Mesenchymal stem cell (in vitro differentiated cells and primary cell): ENCODE measurements at places on chromosomes 5 and 9.
A peak's percentile ranks its signal among the peaks of the same experiment; 100 is the strongest.

DNA sequence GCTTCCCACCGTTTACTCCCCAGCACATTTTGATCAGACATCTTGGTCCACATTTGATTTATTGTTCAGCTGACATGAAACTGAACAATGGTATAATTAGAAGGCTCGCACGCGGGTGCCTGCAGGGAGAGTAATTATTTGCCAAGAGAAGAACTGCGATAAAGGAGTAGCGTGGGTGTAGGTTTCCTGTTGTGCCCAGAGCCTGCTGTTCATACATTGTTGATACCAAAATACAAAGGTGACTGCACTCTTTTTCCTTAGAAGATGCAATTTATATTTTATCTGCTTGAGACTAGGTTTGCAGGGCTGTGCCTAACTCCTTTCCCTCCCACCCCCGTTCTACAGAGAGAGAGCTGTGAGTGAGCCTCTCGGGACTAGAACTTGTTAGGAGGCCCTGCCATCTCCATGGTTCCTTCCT is 241.8 kb upstream of the MSX2 start:
- H3K27me3 ChIP-seq: no peaks in the 10 kb centered on the region
- H3K36me3 ChIP-seq: no peaks in the 10 kb centered on the region
- DNase-seq: no peak
- no peak overlapping the region for H3K4me3 ChIP-seq
- H3K4me1 ChIP-seq: no peaks in the 10 kb centered on the region

DNA sequence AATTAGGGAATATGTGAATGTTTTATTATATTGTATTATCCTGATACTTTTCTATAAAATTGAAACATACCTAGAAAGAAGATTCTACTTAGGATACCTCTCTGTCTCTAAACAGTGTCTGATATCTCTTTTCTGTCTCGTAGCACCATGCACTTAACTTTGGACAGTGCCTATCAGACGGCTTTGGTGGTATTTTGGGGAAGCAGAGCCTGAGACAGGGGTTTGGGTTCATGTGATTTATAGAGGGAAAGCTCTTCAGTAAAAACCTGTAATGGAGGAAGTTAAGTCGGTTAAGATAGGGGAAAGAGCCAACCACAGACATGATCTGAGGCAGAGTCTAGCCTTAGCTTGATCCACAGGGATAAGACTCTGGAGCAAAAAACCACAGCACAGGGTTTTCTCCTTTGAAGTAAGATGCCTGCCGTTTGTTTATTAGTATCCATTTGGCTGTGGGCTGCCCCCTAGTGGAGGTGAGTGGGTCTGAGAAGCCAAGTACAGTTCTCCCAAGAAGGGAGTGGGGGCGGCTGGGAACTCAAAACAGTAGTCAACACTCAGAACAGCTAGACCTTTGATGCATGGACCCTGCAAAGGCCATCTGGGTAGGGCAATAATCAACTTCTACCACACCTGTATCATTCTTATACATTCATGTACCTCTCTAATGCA is 141.2 kb upstream of the ASTN2 start:
- peak; percentile 10 for DNase-seq
- no peaks in the 10 kb centered on the region for H3K36me3 ChIP-seq
- H3K27me3 ChIP-seq: no peaks in the 10 kb centered on the region
- H3K27ac ChIP-seq: no peak overlapping the region

DNA sequence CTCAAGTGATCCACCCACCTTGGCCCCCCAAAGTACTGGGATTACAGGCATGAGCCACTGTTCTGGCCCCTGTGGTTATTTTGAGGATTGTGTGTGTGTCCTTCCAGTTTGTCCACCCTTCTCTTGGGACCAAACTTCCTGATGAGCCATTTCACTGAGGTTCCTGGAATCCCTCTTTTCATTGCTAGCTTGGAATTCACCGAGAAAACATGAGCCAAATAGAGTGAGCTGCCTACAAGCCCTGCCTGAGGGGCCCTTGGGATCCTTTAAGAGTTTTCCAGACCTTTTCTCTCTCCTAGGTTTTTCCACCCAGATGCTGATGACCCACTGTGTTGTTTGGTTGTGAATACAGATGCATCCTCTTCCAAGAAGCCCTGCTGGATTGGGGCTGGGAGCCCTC is 13.2 kb upstream of the KIF12 start:
- no peak for DNase-seq
- H3K27ac ChIP-seq: no peak overlapping the region
- no peak overlapping the region for H3K4me3 ChIP-seq

DNA sequence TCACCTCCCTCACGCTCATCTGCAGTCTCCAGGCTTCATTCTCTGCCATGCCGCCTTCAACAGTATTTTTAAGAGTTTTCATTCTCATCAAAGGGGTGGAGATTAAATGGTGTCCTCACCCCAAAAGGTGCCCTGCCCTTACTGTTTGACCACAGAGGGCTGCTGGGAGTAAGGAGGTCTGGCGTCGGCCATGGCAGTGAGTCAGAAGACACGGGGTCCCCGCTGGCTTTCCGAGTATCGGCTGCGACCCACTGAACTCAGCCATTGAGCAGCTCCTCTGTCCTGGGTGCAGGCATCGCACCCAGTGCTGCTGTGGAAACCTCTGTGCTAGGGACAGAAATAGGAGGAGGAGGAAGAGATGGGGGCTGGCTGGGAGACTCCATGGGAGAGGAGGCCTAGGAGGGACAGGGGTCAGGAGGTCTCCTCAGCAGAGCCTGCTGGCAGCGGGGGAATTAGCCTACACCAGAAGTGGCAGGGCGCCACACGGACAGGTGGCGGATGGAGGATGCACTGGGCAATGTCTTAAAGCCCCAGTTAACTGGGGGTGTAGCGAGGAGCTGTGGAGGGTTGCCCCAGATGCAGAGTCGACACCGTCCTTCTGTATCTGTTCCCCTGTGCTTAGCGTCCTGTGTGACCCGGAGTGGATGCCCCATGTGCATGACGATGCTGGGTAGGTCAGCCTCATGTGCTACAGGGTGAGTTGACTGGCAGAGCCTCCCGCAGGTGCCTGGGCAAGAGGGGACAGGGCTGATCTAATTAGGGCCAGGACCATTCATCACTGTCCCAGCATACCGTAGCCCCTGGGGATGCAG is 15.4 kb upstream of the PLEKHG4B start:
- no peak for DNase-seq
- H3K36me3 ChIP-seq: no peaks in the 10 kb centered on the region
- no peak overlapping the region for H3K27ac ChIP-seq
- no peak overlapping the region for H3K4me3 ChIP-seq
- peaks cover 30% of the 10 kb centered on the region for H3K4me1 ChIP-seq
- peaks cover 79% of the 10 kb centered on the region for H3K27me3 ChIP-seq

DNA sequence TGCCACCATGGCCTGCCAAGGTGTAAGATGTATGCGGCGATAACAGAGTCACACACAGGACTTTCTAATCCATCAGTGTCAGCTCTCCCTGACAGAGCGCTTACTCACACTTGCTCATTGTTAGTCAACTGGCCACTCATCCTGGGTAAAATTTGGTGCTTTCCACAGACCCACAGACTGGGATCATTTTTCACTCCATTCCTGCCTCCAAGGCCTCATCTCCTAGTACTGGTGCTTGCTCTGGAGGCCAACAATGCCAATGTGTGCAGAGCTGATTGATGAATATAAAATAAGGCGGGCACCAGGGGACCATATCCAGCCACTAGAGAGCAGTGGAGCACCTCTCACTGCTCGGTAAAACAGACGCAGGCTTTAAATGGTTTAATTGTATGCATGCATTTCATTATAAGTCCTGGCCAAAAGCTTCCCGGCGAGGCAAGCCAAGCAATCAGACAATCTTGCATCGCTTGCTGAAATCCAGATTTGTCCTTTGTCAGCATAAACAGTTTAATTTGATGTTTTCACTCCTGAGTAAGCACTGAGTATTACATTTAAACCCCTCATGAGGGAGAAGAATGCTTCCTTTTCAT is 22.3 kb downstream of the PSMB7 start:
- peaks cover 24% of the 10 kb centered on the region for H3K4me1 ChIP-seq
- peak; percentile 76 for DNase-seq
- peak overlapping the region; percentile 47 for H3K27ac ChIP-seq
- no peaks in the 10 kb centered on the region for H3K27me3 ChIP-seq

GRCh38 chr5:122400938-122401337 is 88.9 kb downstream of the SNCAIP start:
- H3K4me1 ChIP-seq: no peaks in the 10 kb centered on the region
- H3K36me3 ChIP-seq: no peaks in the 10 kb centered on the region
- DNase-seq: no peak

- peaks cover 7% of the 10 kb centered on the region for H3K27me3 ChIP-seq
- peaks cover 4% of the 10 kb centered on the region for H3K4me1 ChIP-seq
- DNase-seq: no peak
- peaks cover 2% of the 10 kb centered on the region for H3K36me3 ChIP-seq
Observed at GRCh38 chr9:129769669-129770068, 16.8 kb upstream of the PTGES start.

DNA sequence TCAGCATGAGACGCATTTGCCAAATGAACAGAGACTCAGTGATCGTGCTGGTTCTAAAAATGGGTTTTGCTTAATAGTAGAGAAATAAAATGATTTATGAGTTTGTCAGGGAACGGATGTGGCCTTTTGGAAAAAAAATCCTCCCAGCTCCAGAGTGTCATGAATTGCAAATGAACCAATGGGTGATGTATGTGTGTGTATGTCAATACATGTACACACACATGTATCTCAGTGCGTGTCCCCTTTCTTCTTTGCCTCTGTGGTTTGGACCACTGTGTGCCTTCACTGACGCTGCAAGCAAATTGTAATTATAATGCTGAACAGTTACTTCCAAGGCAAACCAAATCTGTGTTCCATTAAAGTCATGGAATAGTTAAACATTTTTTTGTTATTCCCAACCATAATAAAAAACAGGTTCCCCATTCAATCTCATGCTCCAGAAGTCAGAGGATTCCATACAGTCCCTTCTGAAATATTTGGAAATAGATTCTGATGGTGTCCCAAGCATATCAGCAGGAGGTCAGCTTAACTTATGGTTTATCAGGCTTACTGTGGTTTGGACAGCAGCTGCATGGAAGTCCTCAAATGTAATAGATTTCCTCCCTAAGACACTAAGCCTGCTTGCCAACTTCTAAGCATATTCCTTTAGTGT is 630.5 kb downstream of the ACTL7B start:
- H3K4me3 ChIP-seq: no peak overlapping the region
- no peak overlapping the region for H3K27ac ChIP-seq
- H3K36me3 ChIP-seq: no peaks in the 10 kb centered on the region
- peak; percentile 5 for DNase-seq

DNA sequence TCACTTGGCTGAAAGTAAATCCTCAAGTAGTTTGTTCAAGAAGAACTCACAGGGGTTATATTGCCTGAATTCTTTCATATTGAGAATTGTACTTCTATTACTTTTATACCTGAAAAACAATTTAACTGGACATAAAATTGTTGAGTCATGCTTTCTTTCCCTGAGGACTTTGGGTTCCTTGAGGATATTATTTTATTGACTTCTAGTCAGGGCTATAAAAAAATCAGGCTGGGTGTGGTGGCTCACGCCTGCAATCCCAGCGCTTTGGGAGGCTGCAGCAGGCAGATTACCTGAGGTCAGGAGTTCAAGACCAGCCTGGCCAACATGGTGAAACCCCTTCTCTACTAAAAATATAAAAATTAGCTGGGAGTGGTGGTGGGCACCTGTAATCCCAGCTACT is 17.9 kb upstream of the CDC42SE2 start:
- no peaks in the 10 kb centered on the region for H3K4me1 ChIP-seq
- H3K4me3 ChIP-seq: no peak overlapping the region
- H3K27me3 ChIP-seq: no peaks in the 10 kb centered on the region
- no peak for DNase-seq

DNA sequence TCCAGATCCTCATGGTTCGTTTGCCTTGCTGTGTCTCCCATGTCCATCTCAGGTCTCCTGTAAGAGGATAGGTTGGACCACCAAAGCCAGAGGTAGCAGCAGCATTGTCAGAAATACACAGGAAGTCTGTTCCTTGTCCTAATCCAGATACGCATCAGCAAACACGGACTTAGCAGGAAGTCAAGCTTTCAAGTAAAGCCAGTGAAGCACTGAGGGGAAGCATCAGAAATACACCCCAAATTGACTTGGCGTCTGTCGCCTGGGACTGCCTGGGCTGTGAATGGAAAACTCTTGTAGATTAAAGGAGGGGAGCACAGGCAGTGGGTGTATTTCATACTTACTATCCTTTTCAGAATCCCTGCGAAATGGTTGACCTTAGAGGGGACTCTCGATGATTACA is 171.3 kb downstream of the PSAT1 start:
- DNase-seq: no peak
- H3K4me3 ChIP-seq: no peak overlapping the region
- no peak overlapping the region for H3K27ac ChIP-seq
- H3K36me3 ChIP-seq: no peaks in the 10 kb centered on the region
- no peaks in the 10 kb centered on the region for H3K27me3 ChIP-seq

DNA sequence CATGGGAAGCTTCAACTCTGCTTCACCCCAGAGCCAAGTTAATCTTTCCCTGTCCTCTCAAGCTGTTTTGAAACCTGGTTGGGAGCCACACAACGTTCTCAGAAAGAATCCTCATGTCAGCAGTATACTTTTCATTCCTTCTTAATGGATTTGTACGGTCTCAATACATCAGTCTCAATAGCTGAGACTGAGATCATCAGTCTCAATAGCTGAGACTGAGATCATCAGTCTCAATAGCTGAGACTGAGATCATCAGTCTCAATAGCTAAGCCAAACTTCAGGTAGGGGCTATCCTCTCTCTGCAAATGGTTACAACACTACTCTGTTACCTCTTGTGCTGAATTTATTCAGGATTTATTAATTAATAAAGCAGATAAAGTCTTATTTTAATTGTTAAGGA is 1317.4 kb upstream of the CDH9 start:
- no peak overlapping the region for H3K4me3 ChIP-seq
- no peak for DNase-seq
- H3K27ac ChIP-seq: no peak overlapping the region
- H3K4me1 ChIP-seq: no peaks in the 10 kb centered on the region
- H3K27me3 ChIP-seq: no peaks in the 10 kb centered on the region
- no peaks in the 10 kb centered on the region for H3K36me3 ChIP-seq

DNA sequence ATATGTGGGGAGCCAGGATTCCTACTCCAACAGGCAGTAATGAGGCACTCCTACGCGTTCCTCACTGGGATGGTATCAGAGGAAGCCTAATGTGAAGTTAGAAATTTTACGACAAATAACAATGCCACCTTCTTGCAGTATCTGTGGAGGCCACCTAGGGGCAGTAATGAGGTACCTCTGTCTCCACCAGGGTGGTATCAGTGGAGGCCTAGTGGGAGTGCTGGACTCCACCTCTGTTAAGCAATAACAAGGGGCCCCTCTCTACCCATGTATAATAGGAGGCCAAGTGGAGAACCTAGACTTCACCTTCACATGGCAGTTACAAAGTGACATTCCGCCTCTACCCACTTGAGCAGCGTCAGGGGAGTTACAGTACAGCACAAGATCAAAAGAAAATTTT is 147.9 kb downstream of the PLPPR1 start:
- H3K4me3 ChIP-seq: no peak overlapping the region
- no peak for DNase-seq
- no peak overlapping the region for H3K27ac ChIP-seq
- H3K27me3 ChIP-seq: no peaks in the 10 kb centered on the region
- H3K36me3 ChIP-seq: no peaks in the 10 kb centered on the region

DNA sequence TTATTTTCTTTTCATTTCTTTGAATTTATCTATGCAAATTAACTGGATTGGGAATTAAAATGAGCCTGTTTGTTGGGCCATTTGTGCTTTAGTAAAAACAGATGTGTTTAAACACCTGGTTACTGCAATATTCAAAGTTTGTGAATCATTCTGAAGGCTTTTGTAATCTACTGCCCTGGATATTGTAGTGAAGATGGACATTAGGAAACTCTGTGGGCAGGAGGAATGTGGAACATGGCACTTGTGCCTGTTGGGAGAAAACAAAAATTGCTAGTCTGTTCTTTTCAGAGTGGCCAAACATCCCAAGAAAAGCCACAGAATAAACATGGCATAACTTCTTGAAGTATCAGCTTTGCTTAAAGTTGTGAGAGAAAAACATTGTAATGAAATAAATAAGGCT is 40.8 kb downstream of the CHSY3 start:
- peak; percentile 85 for DNase-seq
- no peak overlapping the region for H3K4me3 ChIP-seq
- H3K36me3 ChIP-seq: no peaks in the 10 kb centered on the region
- no peak overlapping the region for H3K27ac ChIP-seq
- H3K27me3 ChIP-seq: no peaks in the 10 kb centered on the region
